ENCODE measurements at places on chromosomes 5 and 9.
A peak's percentile ranks its signal among the peaks of the same experiment; 100 is the strongest.

GRCh38 chr5:138658676-138659075, 83.5 kb upstream of the HSPA9 start:
- DNase-seq = no peak

GRCh38 chr9:36470643-36471290, 70.7 kb upstream of the RNF38 start:
- DNase-seq = no peak

- no peak for DNase-seq
Measured at GRCh38 chr9:18478501-18479361, 4.8 kb downstream of the ADAMTSL1 start.

DNA sequence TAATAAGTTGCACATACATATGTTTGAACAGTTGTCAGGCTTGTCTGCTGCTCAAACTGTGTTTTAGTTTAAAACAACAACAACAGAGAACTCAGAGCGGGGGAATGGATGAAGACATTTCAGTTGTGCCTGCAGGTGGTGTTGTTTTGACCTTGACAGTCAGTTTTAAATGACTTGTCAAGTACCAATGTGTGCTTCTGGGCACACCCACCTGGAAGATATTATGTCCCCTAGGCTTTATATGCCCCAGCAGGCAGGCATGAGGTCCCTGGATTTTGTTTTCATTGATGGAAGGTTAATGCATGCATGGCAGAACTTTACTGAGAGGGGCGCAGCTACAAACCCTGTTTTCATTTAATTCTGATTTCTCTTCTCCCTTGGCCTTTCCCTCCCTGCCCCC, 84.6 kb downstream of the AOPEP start:
- no peak for DNase-seq

- peak; percentile 86 for DNase-seq
Measured at GRCh38 chr5:132410451-132411303, 41.2 kb downstream of the SLC22A5 start.

- DNase-seq = no peak
Measured at GRCh38 chr5:1860021-1860610, 22.6 kb downstream of the IRX4 start.

- DNase-seq = peak; percentile 16
Measured at GRCh38 chr5:154470947-154471870, 6.8 kb downstream of the HAND1 start.

GRCh38 chr9:76510041-76510440, 51.1 kb downstream of the GCNT1 start:
- no peak for DNase-seq

DNA sequence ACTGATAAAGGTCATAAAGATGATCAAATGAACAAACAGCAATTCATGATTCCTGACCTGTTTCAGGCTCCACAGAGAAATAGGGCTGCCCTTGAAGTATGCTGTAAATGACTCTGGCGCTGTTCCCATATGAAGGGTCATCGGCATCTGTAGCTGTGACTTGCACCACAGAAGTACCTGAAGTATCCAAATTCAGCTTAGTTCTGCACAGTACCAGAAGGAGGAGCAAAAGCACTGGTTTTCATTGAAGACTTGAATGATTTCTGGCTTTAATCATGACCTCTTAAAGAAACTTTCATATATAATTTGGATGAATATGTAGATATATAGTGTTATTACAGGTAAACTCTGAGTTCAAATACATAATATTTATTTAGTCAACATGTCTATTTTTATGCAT, 109.1 kb downstream of the CDH10 start:
- DNase-seq = no peak

DNA sequence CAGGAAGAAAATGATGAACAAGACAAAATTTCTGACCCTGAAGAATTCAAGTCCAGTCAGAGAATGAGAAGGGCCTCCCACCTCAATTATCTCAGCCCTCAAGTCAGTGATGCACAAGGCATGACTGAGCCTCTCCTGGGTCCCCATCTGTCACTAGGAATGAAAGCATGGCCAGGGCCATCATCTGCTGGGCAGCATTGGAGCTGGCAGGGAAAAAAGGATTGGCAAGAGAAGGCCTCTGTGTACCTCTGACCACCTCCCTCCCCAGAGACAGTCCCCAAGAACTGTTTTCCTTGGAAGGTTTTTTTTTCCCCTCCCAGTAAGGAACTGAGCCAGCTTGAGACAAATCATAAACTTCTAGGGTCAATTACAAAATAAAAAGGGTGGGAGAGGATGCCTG, 76.7 kb downstream of the KLHL3 start:
- no peak for DNase-seq
